Tongue (tissue), 3 donors: ENCODE measurements at places on chromosomes 12 and 14. TPM values are rescaled to one million over a fixed set of nuclear protein-coding genes. Genes with fewer than 3 reads are reported as not detected.
A peak's percentile ranks its signal among the peaks of the same experiment; 100 is the strongest.

- DNase-seq = no peak
Observed at GRCh38 chr14:105440992-105441391, 21.4 kb downstream of the MTA1 start.

DNA sequence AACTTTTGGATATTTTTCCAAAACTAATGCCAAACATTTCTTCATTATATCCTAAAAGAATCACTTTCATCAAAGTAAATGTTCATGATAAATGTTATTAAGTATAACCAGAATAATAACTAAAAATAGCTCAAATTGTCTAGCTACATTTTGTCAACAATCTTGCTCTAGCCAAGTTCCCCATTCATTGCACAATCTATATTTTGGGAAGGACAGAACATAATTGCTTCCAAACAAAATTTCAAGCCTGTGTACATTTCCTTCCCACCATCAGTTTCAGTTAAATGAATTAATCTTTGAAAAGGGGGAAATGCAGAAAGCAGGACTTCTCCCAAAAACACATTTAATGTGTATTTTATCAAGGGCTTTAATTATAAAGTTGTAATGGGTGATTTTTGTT is 98.0 kb upstream of the PLEKHG7 start:
- DNase-seq = no peak

DNA sequence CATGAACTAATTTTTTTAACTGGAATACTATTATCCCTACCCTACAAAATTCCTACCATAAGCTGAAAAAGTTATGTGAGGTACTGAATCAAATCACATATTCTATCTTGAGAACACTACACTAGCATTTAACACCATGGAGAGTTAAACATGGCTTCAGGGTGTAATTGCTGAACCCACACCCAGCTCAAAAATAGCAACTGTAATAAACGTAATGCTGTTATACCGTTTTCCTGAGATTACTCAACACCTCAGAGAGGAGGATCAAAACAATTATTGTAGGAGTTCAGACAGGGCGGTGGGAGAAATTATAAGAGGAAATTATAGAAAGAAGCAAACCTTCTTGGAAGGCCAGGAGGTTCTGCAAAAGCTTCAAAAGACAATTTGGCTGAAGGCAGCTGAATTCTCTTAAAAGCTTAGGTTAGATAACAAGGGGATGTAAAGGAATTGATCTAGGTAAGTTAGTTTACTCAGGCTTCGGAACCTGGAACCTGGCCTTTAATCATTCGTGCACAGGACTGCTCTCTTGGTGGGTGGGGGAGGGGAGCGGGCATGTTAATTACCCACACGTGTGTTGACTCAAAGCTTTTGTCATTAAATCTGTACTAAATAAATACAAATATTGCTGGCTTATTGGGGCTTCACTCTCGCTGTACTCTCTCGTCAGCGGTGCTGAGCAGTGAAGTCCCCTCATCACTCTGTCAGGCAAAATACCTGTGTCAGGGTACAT is 12.1 kb upstream of the IPO8 start:
- no peak for DNase-seq

DNA sequence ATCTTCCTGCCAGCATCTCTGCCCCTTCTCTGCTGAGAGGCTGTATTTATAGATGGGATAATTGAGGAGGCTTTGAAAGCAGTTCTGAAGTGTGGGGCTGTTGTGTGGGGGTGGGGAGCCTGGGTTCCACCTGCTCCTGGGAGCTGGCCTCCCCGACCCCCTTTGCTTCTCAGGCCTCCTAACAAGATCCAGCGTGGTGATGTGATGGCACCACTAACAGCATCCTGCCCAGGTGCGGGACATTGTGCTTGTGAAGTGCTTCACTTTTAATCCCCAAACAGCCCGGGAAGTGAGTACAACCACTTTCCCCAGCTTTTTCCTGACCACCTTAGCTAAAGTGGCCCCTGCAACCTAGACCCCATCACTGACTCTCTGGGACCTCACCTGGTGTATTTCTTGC is 95.1 kb upstream of the NRXN3 start:
- no peak for DNase-seq

- no peak for DNase-seq
Observed at GRCh38 chr14:87060405-87060804, 932.6 kb downstream of the GALC start.

GRCh38 chr14:67704484-67705089 is 2.9 kb downstream of the RDH12 start:
- peak; percentile 77 for DNase-seq

GRCh38 chr12:130589540-130590317 is 126.4 kb downstream of the RIMBP2 start:
- DNase-seq = no peak

- DNase-seq = peak; percentile 12
Observed at GRCh38 chr14:36741858-36742257, 80.2 kb downstream of the PAX9 start.

- no peak for DNase-seq
Observed at GRCh38 chr12:118743896-118744700, 237.2 kb upstream of the SRRM4 start.

DNA sequence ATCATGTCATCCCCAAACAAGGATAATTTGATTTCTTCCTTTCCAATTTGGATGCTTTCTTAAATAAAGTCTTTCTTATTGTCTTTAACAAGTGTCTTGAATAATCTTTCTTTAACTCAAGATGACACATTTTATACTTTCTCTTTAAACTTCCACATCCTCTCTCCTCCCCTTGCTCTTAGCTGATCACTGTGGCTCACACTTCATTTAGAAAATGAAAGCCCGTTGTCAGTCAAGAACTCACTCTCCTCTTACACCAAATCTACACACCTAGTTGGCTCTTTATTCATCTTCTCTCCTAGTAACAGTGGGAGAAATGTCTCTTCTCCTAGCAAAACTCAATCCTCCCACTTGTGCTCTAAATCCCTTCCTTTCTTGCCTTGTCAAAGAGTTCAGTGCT is 10.4 kb upstream of the RMST start:
- DNase-seq = no peak

- no peak for DNase-seq
Observed at GRCh38 chr12:109544955-109545531, 28.3 kb downstream of the MMAB start.

DNA sequence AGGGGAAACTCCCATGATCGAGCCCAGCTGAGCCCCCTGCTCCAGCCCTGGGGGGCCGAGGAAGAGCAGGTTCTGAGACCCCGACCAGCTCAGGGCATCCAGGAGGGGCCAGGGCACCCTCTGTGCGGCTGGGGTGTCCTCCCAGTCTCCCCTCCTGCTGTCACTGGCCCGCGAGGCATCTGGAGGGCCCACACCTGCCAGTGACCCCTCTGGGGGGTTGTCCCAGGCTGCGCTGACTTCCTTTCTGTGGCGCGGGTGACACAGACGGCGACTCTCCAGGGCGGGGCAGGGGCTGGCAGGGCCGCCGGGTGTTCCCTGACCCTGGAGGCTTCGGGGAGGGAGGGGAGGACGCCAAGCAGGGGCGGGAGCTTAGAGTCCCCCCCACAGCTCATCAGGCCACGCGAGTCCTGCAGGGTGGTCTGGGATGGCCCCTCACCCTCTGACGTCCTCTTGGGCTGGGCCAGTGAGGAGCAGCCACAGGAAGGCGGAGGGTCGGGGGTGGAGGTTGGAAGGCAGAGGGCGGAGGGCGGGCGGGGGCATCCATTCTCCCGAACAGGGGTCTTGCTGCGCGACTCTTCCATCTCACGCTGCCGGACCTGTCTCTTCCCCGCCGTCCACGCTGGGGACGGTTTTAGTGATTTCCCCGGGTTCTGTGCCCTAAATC is 38.6 kb upstream of the FBRSL1 start:
- no peak for DNase-seq

DNA sequence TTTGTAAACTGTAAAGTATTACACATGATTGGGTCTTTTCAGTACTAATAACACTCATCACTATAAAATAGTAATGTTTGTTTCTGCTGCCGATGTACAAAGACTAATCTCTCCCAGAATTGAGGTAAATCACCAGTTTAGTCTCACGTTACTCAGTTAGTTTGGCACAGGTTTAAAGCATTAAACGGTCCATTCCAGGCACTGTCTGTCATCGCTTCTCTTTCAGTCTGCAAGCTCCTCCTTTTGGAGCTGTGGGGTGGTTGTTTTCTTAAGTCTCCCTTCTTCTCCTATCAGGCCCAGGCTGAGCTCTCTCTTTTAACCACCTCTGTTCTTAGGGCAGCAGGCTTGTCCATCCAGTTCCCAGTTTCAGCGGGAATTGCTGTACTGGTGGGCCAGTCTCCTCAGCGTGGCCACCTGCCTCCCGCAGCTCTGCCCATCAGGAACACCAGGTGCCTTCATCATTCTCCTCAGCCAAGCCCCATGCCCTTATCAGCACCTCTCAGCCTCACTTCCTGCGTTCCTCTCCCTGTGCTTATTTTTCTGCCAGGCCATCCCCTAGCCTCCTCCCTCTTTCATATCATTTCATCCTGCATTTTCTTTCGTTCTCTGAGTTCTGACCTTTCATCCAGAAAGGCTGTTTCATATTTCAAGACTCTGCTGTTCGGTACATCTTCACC is 149.0 kb downstream of the TGFB3 start:
- peak; percentile 48 for DNase-seq

- no peak for DNase-seq
Observed at GRCh38 chr12:1222858-1223639, 232.0 kb downstream of the ERC1 start.

DNA sequence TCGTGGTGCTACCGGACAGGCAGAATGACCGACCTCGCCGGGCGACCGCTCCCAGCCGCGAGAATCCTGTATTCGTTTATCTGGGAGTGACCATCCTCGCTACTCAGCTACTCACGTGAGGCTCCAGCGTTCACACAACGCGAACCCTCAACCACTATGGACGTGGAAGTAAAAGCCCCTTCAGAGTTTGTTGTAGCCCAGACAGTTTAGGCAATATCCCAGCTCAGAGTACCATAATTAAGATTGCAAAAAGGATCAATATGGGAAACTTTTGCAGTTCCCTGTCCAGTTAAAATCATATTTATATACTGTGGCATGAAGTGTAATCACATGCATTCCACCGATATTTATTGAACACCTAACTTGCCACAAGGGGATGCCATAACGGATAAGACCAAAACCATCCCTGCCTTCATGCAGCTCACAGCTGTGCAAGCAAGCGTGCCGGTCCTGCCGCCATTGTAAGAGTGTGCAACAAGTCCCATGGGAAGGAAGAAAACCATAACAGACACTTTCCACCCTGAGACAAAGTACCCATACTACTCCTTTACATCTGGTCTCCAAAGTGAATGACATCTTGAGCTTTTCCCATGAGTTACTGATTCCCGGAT is 938 bp upstream of the MAX start:
- no peak for DNase-seq

GRCh38 chr12:3869865-3870264 is 3.3 kb downstream of the PARP11 start:
- DNase-seq = no peak

DNA sequence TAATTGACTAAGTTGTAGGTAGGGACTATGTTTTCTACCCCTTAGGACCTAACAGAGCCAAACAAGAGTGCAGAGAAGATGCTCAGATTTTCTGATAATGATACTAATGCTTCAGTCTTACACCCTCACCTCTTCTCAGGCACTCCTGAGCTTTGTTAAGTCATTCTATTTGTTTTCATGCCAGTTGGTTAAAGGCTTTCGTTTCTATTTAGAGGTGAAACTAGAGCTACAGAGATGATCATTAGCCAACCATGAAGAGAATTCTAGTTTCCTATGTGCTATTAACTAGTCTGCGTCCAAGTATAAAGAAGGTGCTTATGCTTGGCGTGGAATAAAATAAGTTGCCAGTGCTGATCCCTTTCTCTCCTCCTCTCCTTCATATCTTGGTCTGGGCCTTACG is 34.6 kb upstream of the PYGL start:
- no peak for DNase-seq

DNA sequence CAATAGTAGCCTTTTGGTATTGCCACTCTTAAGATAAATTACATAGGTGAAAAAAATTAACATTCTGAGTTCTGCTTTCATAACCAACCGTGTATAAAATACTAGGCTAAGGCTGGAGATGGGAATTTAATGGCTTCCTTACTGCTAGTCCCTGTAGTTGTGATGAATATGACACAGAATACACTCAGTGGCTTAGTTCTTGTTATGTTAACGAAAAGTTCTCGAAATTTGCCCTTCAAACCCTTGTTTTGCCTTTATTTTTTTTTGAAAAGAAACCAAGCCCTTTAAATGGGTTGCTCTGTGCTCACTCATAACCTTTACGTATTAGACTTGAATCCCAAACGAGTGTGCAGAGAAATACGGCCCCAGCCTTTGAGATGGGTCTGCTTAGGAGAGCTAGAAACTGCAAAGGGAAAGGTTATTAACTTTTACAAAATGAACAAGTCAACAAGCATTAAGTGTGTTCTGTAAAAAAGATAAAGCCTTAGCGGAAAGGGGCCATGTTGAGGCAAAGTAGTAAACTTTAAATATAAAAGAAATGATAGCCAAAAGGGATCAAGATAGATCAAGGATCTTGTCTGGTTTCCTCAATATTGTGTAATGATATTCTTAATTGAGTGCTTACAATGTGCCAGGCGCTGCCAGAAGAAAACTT is 1.7 kb downstream of the NUDT4 start:
- DNase-seq = peak; percentile 62

DNA sequence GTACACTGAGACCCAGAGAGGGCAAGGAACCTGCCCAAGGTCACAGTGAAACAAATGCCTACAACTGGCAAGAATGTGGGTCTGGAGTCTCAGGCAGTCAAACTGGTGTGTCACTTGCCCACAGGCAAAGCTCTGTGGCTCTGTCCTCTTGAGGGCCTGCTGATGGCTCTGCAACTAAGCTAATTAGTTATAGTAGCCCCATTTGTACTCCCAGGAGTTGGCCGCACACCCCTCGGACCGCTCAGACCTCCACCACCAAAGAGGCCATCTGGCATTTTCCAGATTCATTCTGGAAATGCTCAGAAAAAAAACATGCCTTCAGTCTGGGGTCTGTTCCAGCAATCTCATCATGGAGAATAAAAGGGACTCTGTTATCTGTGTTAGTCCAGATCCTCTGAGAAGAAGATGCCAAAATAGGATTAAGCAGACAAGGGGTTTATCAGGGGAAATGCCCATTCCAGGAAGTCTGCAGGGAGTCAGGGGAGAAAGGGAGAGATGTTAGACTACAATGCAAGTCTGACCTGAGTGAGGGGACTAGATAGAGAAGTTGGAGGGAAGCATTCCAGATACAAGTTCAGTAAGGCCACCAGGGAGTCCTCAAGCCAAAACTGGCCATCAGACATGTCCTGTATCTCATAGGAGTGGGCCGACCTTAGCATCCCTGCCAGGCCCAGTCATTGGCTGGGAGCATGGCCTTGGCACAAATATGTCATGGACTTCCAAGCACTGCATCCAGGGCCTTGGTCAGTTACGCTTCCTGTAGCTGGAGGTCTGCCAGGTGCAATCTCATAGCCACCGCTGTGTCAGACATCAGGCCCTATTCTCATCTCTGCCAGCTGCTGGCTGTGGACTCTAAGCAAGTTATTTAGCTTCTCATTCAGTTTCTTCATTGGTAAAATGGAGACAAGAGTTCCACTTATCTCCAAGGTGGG is 15.4 kb upstream of the OAS1 start:
- no peak for DNase-seq

GRCh38 chr14:74684434-74684833 is 28.4 kb downstream of the AREL1 start:
- no peak for DNase-seq

BAZ2A gene
- total RNA-seq = 34.6 TPM

SLC35F4 gene
- total RNA-seq = not detected

TMEM260 gene
- total RNA-seq = 15.7 TPM

METTL25 gene
- total RNA-seq = 68.3 TPM

SLC6A15 gene
- 7.9 TPM for total RNA-seq
